Left lobe of liver (tissue), 2 donors: ENCODE measurements at places on chromosomes 1 and 21. TPM values are rescaled to one million over a fixed set of nuclear protein-coding genes. Genes with fewer than 3 reads are reported as not detected.

DNA sequence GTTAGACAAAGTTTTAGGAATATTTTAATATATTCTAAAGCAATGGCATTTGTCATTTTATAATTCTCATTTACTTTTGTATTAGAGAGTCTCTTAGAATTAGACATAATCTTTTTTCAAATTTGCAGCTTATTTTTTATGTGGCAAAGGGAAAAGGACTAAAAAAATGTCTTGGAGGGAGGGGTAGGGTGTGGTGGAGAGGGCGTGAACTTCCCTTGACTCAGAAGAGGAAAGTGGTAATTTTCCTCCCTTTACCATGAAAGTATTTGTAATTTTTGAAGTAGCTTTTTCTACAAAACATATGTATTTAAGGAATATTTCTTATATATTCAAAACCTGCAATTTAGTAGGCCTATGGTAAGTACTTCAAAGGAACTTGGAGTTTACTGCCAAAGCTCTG, 6.9 kb upstream of the RABGAP1L start:
- DNase-seq: no peak

GRCh38 chr1:197909384-197909783, 7.0 kb downstream of the C1orf53 start:
- no peak for DNase-seq

GRCh38 chr1:7303554-7304317, 467.4 kb upstream of the VAMP3 start:
- peak; percentile 10 for DNase-seq

- DNase-seq: peak; percentile 12
These were observed 28.4 kb upstream of the PADI1 start for GRCh38 chr1:17176306-17177061.

GRCh38 chr1:89971600-89971999, 23.3 kb upstream of the ZNF326 start:
- DNase-seq: no peak

GRCh38 chr1:52919051-52919722, 2.4 kb downstream of the ECHDC2 start:
- DNase-seq: no peak

DNA sequence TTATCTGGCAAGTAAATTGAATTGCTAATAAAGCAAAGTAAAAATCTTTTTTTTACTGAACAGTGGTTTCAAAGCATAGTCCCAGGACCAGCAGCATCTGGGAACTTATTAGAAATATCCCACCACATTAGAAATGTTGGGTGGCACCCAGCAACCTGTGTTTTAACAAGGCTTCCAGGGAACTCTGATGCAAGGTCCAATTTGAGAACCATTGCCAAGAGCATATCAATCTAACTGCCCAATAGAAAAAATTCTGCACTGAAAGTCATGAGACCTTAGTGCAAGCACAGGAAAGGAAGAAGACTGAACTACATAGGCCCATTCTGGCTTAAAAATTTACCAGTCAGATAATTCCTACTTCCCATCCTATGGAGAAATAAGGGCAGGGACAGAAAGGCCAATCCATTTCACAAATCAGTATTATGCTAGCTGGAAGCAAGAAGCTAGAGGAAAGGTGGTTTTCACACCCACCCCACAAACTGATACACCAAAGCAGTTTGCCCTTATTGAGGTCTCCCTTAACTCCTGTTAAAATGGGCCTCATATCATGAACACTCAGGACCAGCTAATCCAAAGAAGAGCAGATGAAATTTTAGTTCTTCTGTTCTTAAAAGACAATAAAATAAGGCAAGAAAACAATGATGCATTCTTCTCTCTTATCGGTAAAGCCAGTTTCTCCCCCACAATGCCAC, 17.5 kb upstream of the C1orf105 start:
- no peak for DNase-seq

DNA sequence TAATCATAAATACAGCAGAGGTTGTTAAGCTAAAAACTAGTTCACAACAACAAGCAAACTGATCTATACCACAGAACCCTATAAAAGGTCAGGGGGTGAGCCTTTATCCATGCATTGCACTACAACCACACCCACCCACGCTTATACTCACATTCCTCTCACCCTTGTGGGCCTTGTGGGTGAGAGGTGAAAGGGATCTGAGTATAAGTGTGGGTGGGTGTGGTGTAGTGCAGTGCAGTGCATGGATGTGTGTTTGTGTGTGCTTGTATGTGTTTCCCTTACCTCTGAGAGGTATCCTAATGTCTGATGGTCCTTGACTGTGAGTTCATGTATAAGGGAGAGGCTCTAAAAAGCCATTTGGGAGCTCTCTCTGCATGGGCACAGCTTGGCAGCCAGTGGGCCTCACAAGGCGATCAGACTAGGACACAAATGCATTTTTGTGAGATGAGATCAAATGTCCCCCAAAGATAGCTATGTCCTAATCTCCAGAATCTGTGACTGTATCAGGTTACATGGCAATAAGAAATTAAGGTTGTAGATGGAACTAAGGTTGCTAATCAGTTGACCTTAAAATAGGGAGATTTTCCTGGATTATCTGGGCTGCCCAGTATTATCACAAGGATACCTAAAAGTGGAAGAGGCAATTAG, 95.5 kb upstream of the DPT start:
- no peak for DNase-seq

- no peak for DNase-seq
These were observed 26.3 kb upstream of the TSPAN2 start for GRCh38 chr1:115115521-115116161.

- DNase-seq: no peak
These were observed 12.8 kb upstream of the ASCL5 start for GRCh38 chr1:201139756-201140155.

DNA sequence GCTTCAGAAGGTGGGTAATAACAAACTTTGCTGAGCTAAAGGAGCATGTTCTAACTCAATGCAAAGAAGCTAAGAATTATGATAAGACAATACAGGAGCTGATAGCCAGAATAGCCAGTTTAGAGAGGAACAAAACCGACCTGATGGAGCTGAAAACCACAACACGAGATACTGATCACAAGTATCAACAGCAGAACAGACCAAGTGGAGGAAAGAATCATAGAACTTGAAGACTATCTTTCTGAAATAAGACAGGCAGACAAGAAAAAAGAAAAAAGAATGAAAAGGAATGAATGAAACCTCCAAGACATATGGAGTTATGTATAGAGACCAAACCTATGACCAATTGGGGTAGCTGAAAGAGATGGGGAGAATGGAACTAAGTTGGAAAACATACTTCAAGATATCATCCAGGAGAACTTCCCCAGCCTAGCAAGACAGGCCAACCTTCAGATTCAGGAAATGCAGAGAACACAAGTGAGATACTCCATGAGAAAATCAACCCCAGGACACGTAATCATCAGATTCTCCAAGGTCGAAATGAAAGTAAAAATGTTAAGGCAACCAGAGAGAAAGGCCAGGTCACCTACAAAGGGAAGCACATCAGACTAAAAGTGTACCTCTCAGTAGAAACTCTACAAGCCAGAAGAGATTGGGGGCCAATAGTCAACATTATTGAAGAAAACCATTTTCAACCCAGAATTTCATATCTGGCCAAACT, 20.5 kb downstream of the CD84 start:
- no peak for DNase-seq

NBPF11 gene
- total RNA-seq: 10.9 TPM

C1orf87 gene
- not detected for total RNA-seq

LCE2A gene
- not detected for total RNA-seq

FOXO6 gene
- 0.38 TPM for total RNA-seq
